ENCODE measurements at places on chromosomes 12 and 14. TPM values are rescaled to one million over a fixed set of nuclear protein-coding genes. Genes with fewer than 3 reads are reported as not detected.

NTN4 gene
- 84.9 TPM for total RNA-seq

SPTSSA gene
- 10.4 TPM for total RNA-seq

IL26 gene
- not detected for total RNA-seq

SART3 gene
- total RNA-seq: 116 TPM

E2F7 gene
- total RNA-seq: 4.2 TPM

GYS2 gene
- total RNA-seq: not detected

BDKRB2 gene
- 0.63 TPM for total RNA-seq

COX8C gene
- total RNA-seq: 19.9 TPM

B4GALNT3 gene
- total RNA-seq: 24.3 TPM
